ENCODE measurements at places on chromosomes 12 and 14. TPM values are rescaled to one million over a fixed set of nuclear protein-coding genes. Genes with fewer than 3 reads are reported as not detected.

GRCh38 chr12:116955382-116956021 lies 44.8 kb downstream of the FBXW8 start:
- no peak for DNase-seq

The PMCH gene
- total RNA-seq: not detected

DNA sequence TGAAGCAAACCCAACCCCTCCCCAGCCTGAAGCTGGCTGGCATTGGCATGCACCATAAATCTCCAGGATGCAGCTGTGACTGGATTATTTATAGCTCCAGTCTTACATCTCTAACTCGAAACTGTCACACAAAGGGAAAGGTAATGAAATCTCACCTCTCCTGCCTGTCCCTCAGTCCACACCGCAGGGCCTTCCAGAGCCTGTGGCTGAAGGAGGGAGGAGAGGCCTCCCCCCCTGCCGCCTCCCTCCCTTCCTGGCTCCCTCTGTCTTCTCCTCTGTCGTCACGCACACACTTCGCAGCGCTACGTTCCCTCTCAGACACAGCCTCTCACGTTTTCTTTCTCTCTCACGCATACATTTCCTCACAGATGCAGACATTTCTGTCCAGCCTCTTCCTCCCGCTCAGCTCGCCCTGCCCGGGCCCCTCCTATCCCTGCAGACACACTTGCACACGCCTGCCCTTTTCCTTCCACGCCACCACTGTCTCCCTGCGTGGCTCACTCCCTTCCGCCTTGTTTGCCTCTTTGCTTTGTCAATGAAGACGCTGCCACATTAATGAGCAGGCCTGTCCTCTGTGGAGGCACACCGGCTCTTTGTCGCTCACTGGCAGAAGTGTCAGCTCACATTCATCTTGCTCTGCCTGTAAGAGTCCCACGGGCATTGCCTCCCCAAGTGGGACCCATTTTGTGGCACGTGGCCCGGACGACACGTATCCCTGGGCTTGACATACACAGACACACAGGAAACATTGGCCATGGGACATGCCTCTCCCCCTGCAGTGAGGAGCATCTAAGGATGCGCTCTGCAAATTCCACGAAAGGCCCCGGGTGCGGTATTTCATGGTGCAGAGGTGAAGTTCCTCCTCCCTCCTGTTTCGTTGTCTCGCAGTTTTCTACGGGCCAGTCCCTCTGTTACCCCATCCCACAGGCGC lies 27.9 kb downstream of the IRF2BPL start:
- no peak for DNase-seq

The C12orf42 gene
- total RNA-seq: 0.77 TPM

- no peak for DNase-seq
Measured at GRCh38 chr14:34685819-34686428, 28.5 kb downstream of the CFL2 start.

- no peak for DNase-seq
Measured at GRCh38 chr12:27539191-27539631, 15.2 kb downstream of the PPFIBP1 start.

GRCh38 chr12:118058881-118059280 lies 2.1 kb downstream of the WSB2 start:
- no peak for DNase-seq

GRCh38 chr12:128818065-128819022 lies 5.4 kb downstream of the SLC15A4 start:
- no peak for DNase-seq

The INTS13 gene
- 20.0 TPM for total RNA-seq

DNA sequence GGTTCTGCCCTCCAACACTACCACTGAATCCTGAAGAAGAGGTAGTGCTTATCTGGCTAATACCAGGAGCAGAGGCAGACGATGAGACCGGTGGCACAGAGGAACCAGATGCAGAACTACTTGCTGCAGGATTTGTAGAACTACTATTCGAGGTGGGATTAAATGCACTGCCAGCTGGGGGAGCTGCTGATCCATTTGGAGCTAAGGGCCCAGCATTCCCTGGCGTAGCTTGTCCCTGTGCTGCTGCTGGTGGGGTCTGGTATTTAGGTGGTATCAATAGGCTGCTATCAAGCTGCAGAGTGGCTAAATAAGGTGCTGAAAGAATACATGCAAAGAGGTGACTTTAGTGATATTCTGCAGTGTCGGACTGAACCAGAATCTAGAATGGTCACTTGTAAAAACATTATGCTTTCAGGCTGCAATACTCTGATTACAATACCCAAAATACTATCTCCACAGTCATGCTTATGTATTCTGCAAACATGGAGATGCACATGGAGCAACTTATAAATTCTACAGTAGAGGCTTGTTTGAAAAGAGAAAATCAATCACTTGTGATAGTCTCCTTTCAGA lies 294.2 kb downstream of the MED13L start:
- DNase-seq: peak; percentile 46

DNA sequence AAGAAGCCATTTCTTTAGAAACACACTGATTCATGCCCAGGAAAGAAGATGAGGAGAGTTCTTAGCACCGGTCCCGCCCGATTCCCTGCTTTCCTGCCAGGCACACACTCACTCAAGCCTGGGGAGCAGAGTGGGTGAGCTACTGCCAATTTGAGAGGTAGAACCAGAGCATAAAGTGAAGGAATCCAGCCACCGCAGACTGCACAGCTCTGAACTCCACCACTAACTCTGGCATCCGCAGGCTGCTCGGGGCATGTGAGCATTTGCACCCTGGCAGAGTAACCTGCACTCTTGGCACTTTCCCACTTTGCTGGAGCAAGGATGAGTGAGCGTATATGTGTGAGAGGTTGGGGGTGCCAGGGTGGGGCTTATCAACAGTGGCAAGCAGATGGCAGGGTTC lies 4.0 kb upstream of the SYNDIG1L start:
- no peak for DNase-seq

- no peak for DNase-seq
Measured at GRCh38 chr12:125492354-125493270, 427.4 kb downstream of the AACS start.

- no peak for DNase-seq
Measured at GRCh38 chr12:111685322-111685810, 390 bp downstream of the BRAP start.

- DNase-seq: no peak
Measured at GRCh38 chr12:109386059-109386433, 38.3 kb downstream of the MYO1H start.

The CLEC1B gene
- not detected for total RNA-seq

- DNase-seq: no peak
Measured at GRCh38 chr14:65035049-65035448, 48.4 kb downstream of the FNTB start.

DNA sequence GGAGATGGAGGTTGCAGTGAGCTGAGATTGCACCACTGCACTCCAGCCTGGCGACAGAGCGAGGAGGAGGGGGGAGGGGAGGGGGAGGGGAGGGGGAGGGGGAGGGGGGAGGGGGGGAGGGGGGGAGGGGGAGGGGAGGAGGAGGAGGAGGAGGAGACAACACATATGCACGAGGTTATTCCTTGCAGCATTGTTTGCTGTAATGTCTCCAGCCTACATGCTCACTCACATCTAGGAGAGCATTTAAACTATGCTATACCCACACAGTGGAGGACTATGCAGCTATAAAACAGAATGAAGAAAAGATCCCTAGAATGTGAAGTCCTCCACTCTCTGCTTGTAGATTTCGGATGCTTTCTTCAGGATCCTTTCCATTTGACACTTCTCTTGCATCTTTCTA lies 3.5 kb upstream of the HIGD1C start:
- DNase-seq: no peak

The ACSM4 gene
- not detected for total RNA-seq

DNA sequence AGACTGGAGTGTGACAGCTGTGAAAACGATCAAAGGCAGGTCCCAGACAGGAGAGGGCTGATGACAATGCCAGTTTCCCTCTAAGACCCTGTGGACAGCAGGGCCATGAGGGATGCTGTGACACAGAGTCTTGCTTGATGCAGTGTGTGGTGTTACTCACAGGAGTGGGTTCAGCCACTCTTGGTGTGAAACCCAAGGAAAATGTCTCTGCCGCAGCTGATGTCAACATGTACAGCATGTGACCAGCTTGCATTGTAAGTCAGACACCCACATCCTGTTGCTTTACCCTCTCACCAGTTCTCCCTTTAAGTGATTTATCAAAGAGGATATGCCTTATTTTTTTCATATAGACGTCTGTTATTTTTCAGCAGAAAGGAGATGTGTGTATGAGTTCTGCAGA lies 268.6 kb downstream of the BTG1 start:
- no peak for DNase-seq

DNA sequence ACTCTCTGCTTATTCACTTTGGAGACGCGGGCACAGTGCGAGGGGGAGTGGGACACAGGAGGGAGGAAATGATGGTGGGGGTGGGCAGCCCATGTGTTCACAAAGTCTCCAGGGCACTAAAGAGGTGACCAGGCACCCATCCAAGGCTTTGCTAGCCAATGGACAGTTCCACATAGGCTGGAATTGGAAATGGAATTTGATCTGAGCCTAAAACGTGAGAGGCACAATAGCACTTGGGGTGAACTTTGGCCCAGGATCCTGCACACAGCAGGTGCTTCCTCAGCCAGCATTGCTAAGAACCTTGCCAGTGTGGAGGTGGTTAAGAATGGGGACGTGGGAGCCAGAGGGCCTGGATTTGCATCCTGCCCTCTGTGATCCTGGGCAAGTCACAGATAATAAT lies 193.8 kb downstream of the CHST11 start:
- no peak for DNase-seq

- DNase-seq: peak; percentile 84
Measured at GRCh38 chr14:94485944-94486841, 10.2 kb upstream of the SERPINA9 start.

The ASPG gene
- total RNA-seq: 1.2 TPM

The ARG2 gene
- 18.6 TPM for total RNA-seq

DNA sequence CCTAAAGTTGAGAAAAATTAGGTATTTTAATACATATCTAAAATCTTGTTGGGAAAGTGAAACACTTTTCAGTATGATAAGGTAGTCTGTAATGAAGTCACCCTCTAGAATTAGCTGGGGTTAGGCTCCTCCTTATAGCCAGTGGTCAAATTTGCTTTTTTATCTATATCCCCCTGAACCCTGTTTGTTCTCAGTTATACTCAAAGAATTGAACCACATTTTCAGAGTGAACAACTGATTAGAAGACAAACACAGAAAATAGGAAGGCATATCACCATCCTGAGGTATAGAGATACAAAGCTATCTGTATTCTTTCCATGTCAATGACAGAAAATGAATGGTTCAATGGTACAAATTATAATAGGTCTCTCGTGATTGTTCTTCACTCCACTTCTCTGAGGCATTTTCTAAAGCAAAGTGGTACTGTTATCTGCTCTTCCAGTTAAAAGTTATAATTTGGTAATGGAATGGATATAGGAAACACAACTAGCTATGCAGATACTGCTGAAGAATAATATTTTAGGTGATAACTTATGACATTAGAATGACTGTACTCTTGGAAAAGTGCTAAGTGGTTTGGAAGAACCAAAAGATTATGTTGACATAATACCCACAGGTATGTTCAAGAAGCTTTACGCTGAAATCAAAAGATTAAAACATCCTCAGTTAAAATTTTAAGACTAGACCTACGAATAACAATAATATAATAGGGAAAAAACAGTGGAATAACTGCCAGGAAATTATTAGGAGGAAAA lies 27.6 kb downstream of the WASHC3 start:
- no peak for DNase-seq

The SLC6A15 gene
- total RNA-seq: 5.3 TPM

DNA sequence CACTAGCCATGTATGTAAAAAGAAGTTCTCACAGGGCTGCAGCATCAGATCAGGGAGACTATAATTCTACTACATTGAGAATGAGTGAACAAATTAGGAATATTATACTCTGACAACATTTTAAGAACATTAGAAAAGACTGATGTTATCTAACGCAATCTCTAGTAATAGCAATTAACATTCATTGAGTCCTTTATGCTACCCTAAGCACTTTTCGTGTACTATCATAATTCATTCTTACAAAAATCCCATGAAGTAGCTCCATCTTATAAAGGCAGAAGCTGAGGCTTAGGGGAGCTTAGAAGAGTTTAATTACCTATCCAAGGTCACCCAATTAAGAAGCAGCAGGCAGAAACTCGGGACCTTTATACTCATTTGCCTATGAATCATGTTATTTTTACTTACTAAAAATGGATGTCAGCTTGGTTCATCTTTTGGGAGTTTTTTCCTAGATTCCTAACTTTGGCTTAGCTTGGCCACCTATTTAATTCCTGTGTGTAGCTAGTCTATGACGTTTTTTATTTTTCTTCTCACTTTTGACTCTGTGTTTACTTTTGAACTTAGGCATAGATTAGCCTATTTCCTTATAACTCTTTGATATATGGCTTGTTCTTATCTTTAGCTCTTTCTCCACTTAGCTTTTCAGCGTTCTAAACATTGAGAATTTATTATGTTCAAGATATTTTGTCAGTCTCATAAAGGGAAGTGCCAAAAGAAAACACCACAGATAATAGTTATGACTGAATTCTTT lies 333.5 kb upstream of the DCN start:
- DNase-seq: no peak

DNA sequence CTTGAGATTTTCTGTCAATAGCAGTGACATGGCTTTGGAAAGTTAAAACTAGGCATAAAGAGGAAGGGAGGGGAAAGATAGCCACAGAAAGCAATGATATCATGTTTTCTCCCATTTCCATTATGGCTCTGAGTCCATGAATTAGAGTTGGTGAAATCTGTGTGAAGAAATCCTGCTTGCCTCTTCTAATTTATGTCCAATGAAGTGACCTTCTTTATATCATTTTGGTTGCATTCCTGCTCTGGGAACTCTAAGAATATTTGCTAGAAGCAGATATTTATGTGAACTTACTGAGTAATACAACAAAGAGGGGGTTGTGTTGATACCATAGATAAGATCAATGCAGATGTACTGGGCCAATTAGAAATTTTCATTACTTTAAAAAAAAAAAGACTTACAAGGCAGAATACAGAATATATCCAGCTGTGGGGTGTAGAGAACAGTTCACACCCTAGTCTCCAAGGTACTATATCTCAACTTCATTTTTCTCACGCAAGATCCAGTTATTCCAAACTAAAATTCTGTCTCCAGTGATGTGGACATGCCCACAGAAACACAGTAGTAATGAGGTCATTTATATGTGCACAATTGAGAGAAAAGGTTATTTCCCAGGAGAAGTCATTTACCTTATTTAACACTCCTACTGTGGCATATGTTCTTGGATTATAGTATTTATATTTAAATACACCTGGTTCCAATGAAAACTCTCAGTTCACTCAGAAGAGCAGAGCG lies 51.5 kb upstream of the KCNJ8 start:
- no peak for DNase-seq

GRCh38 chr12:110577864-110578693 lies 5.0 kb downstream of the PPTC7 start:
- no peak for DNase-seq

The SLC22A17 gene
- total RNA-seq: 35.3 TPM

The DPF3 gene
- 3.0 TPM for total RNA-seq

DNA sequence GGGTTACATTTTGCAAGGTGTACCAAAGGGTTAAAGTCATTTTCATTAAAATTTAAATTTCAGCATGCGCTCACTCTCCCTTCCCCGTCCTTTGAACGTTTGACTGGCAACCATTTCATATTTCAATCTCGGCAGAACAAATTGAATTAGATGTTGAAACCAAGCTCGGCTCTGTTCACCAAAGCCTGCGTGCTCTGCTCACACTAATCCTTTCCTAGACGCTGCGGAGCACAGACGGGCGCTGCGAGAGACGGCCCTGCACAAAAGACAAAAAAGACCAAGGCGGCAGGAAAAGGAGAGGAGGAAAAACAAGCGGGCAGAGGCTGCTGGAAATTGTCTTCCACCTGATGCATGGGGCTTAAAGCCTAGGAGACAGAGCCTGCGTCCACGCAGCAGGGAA lies 149.3 kb downstream of the RBM19 start:
- no peak for DNase-seq

The KLRD1 gene
- total RNA-seq: 0.49 TPM

- DNase-seq: no peak
Measured at GRCh38 chr12:76501390-76501789, 58.2 kb downstream of the OSBPL8 start.

All from endothelial cell (in vitro differentiated cells).